ENCODE measurements at places on chromosomes 5 and 9. TPM values are rescaled to one million over a fixed set of nuclear protein-coding genes. Genes with fewer than 3 reads are reported as not detected.
A peak's percentile ranks its signal among the peaks of the same experiment; 100 is the strongest.

- DNase-seq, result no peak
- no peaks in the 10 kb centered on the region for H3K27me3 ChIP-seq
- no peak overlapping the region for H3K4me3 ChIP-seq
- no peak overlapping the region for H3K27ac ChIP-seq
- peaks cover 2% of the 10 kb centered on the region for H3K36me3 ChIP-seq
These were observed 111.0 kb downstream of the CD180 start for GRCh38 chr5:67085616-67086015.

DNA sequence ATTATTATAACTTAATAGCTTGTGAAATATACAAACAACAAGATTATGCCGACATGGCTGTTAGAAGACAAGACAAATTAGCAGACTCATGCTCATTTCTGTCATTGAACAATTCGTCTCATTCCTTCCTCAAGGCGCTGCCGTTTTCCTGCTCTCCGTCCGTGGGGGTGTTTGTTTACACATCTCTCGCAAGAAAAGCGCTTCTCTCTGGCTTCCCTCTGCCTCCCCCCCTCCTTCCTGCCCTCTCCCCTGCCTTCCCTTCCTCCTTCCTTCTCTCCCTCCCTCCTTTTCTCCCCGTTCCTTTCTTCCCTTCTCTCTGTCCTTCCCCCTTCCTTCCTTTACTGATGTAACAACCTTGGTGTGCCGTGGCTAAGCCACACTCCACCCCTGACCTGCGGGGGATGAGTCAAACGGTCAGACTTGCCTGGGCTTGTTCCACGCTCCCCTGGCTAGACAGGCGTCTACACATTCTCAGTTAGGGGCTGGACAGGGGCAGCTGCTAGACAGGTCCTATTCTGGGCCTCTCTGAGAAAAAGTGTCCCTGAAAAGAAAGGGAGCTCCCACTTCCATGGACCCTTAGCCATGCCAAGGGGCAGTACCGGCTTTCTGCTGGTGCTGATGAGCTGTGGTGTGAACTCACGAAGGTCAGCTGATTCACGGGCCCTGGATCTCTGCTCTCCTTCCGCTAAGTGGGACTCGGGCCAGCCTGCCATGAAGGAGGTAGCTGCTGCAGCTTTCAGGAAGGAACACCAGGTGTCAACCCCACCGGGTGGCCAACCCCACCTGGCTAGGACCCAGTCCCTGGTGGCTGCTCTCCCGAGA, 32.0 kb upstream of the SPTLC1 start:
- peaks cover 52% of the 10 kb centered on the region for H3K27me3 ChIP-seq
- no peaks in the 10 kb centered on the region for H3K36me3 ChIP-seq
- H3K27ac ChIP-seq, result no peak overlapping the region
- DNase-seq, result no peak
- H3K4me3 ChIP-seq, result no peak overlapping the region

DNA sequence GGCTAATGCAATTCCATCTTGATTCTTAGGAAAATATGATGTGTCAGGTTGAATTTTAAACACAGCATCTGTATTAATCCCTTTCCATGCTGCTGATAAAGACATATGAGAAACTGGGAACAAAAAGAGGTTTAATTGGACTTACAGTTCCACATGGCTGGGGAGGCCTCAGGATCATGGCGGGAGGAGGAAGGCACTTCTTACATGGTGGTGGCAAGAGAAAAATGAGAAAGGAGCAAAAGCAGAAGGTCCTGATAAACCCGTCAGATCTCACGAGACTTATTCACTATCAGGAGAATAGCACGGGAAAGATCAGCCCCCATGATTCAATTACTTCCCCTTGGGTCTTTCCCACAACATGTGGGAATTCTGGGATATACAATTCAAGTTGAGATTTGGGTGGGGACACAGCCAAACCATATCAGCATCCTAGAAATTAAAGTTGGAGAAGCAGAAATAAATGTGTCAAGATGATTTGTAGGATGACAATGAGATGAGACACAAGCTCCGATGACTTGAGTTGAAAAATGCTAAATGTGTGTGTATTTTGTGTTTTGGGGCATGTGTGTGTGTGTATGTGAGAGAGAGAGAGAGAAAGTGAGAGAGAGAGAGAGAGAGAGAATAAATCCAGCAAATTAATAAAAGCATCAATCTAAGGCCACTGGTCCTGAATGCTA, 48.5 kb upstream of the ANKRD55 start:
- H3K27ac ChIP-seq, result no peak overlapping the region
- H3K4me3 ChIP-seq, result no peak overlapping the region
- no peaks in the 10 kb centered on the region for H3K36me3 ChIP-seq
- no peaks in the 10 kb centered on the region for H3K27me3 ChIP-seq

DNA sequence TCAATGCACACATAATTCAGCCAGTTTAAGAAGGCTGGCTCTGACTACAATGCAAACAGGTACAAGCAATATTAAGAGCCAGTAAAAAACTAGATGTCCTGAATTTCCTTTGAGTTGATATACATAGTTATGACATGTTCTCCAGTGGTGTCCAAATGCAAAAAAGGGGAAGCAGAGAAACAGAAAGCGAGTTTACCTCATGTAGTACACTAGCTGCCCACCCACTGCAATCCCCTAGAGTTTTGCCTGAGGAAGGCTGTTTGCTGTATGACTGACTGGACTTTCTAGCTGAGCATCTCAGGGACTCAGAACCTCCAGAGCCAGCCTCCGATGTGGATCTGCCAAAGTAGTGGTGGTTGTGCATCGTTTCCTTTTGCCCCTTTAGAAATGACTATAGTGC, 44.8 kb upstream of the SLC1A3 start:
- no peak overlapping the region for H3K4me3 ChIP-seq
- H3K27me3 ChIP-seq, result no peaks in the 10 kb centered on the region

DNA sequence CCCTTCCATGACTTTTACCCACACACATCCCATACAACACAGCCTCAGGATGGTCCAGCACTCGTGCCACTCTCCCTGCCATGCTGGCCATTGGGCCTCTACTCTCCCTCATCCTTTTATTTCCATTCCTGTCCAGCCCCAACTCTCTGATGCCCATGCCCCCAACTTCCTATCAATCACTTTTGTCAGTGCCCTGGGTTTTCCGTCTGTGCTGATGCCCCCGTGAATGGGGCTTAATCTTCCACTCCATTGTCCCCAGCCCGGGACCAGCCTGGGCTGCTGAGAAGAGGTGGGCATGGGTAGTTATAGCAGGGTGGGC, 12.6 kb upstream of the ACSL6 start:
- H3K36me3 ChIP-seq, result no peaks in the 10 kb centered on the region
- DNase-seq, result no peak
- no peak overlapping the region for H3K27ac ChIP-seq
- no peaks in the 10 kb centered on the region for H3K4me1 ChIP-seq
- no peak overlapping the region for H3K4me3 ChIP-seq
- peaks cover 32% of the 10 kb centered on the region for H3K27me3 ChIP-seq

GRCh38 chr9:113823421-113823820, 52.7 kb upstream of the ZNF618 start:
- H3K4me1 ChIP-seq, result no peaks in the 10 kb centered on the region
- H3K36me3 ChIP-seq, result peaks cover 5% of the 10 kb centered on the region
- no peak overlapping the region for H3K27ac ChIP-seq
- peaks cover 4% of the 10 kb centered on the region for H3K27me3 ChIP-seq
- no peak overlapping the region for H3K4me3 ChIP-seq

DNA sequence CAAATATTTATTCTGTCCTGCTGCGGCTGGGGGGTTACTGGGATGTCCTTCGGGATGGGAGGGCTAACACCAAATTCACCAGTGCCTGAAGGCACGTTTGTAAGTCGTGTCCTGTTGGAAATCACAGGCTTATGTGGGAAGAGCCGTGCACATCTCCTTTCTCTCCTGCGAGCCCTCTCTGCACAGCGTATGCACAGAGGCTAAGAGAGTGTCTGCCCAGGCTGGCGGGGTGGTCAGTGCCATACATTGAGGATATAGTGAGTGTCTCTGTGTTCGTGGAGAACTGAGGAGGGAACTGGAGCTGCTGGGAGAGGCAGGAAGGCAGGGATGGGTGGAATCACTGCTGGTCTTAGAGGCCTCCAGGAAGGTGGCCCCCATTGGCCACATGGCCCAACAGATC, 110.1 kb downstream of the WNK2 start:
- H3K27me3 ChIP-seq, result peaks cover 40% of the 10 kb centered on the region
- no peaks in the 10 kb centered on the region for H3K36me3 ChIP-seq
- peak overlapping the region; percentile 54 for H3K27ac ChIP-seq
- peaks cover 25% of the 10 kb centered on the region for H3K4me1 ChIP-seq

Gene RMI1
- 11.4 TPM for polyA plus RNA-seq

GRCh38 chr9:137492464-137493363, 33.6 kb upstream of the NSMF start:
- peaks cover 10% of the 10 kb centered on the region for H3K36me3 ChIP-seq
- H3K4me3 ChIP-seq, result no peak overlapping the region
- no peak for DNase-seq

GRCh38 chr5:73625372-73625943, 538 bp upstream of the ARHGEF28 start:
- no peak for DNase-seq
- H3K27ac ChIP-seq, result no peak overlapping the region
- peaks cover 10% of the 10 kb centered on the region for H3K4me1 ChIP-seq
- H3K4me3 ChIP-seq, result peak overlapping the region; percentile 71

Gene PCDHB16
- polyA plus RNA-seq, result not detected

Gene ALDOB
- 0.18 TPM for polyA plus RNA-seq

Gene IL7R
- 1.5 TPM for polyA plus RNA-seq

- peak; percentile 7 for DNase-seq
- no peak overlapping the region for H3K4me3 ChIP-seq
These were observed 1096.3 kb upstream of the DMAC1 start for GRCh38 chr9:8895861-8896224.

Gene PHYHD1
- not detected for polyA plus RNA-seq

Gene CDC25C
- not detected for polyA plus RNA-seq

Gene DMRT2
- polyA plus RNA-seq, result not detected

GRCh38 chr9:6764523-6764922, 6.8 kb downstream of the KDM4C start:
- H3K4me3 ChIP-seq, result no peak overlapping the region
- DNase-seq, result no peak
- H3K27me3 ChIP-seq, result no peaks in the 10 kb centered on the region
- H3K27ac ChIP-seq, result no peak overlapping the region

Measured in naive B cell (primary cell).